Activated CD4-positive, CD25-positive, alpha-beta regulatory T cell treated with anti-CD3 and anti-CD28 coated beads, Interleukin-2, amount 50 U/mL, for 72 hours (primary cell): ENCODE measurements at places on chromosomes 6 and 20.

- DNase-seq = no peak
Measured at GRCh38 chr6:134596191-134596590, 278.3 kb upstream of the SGK1 start.

- no peak for DNase-seq
Measured at GRCh38 chr20:46990017-46990595, 95.5 kb downstream of the EYA2 start.

DNA sequence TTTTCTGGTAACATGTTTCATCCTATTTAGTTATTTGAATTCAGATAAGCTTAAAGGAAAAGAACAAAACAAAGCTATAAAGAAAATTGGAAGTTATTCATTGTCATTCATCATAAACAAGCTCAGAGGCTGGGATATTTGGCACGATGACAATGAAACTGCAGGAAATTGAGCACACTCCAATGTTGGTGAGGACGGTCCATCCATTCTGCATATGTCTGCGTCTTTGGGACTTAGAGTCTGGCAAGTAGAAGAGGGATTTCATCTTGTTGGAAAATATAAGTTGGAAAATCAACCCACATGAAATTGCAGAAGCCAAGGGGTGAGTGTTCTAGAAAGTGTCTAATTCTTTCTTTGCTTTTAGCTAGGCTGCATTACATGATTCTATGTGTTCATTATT lies 78.4 kb downstream of the HDGFL1 start:
- DNase-seq = no peak

DNA sequence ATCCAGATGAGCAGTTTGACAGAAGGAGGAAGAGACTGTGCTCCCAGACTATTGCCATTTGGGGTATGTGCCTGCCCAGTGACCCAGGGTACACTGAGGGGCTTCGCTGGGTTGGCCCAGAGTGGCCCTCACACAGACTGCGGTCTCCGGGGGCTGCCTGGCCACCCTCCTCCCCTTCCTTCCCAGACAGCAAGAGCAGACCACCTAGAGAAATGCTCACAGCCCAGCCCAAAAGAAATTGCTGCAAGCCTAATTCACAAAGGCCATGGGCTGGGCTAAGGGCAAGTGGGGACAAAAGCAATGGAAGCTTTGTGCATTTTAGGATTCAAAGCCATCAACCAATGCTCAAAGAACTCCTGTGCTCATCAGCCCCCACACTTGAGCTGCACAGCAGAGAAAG lies 277.6 kb downstream of the CDC5L start:
- DNase-seq = no peak

GRCh38 chr6:4903751-4904370 lies 100.0 kb downstream of the RPP40 start:
- no peak for DNase-seq

DNA sequence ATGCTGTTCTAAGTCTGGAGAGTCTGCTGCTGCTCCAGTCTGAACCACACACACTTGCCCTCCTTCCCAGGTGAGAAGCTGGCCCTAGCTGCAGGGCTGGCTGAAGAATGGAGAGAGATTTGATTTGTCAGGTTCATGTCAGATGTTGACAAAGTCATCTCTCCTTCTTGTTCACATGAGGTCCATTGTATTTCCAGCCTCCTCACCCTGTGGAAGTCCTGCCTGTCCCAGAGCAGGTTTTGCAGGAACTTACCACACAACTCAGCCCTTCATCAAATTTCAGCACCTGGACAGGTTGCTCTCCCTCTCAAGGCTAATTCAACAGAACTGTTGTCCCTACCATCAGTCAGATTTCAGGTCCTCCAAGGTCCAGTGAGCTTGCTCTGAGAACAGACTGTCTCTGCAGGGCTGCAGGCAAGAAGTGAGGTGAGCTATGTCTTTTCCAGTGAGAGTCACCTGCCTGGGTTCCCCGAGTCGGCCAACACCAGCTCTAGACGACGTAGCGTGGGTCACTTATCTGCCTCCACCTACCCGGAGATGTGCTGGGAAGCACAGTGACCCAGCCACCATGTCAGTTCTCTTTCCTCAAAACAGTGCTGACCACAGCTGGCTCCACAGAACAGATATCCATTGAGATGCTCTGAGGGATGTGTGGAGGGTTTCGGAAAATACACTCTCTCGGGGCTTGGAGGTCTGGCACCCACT lies 58.0 kb upstream of the CD93 start:
- no peak for DNase-seq
